Effector CD4-positive, alpha-beta T cell (primary cell): ENCODE measurements at places on chromosomes 6 and 20.

DNA sequence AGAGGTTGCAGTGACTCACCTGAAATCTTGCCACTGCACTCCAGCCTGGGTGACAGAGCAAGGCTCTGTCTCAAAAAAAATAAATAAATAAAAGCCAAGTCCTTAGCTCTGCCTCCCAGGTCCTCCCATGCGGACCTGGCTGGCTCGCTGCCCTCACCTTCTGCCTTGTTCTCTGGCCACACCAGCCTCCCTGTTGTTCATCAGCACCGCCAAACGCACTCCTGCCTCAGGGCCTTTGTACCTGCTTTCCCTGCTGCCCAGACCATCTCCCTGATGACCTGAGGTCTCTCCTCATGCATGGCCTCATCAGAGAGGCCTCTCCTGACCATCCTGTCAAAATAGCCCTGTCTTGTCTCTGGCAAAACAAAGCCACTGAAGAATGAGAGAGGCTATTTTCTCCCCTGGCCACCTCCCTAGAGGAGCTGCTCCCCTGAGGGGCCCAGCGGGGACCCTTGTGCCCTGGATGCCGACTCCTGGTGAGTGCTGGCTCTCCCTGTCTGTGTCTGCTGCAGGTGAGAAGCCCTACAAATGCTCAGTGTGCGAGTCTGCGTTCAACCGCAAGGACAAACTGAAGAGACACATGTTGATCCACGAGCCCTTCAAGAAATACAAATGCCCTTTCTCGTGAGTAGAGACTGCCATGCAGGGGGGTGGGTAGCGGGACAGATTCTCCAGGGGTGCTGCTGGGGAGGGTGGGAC is 22.6 kb upstream of the CHMP4B start:
- no peak for DNase-seq

DNA sequence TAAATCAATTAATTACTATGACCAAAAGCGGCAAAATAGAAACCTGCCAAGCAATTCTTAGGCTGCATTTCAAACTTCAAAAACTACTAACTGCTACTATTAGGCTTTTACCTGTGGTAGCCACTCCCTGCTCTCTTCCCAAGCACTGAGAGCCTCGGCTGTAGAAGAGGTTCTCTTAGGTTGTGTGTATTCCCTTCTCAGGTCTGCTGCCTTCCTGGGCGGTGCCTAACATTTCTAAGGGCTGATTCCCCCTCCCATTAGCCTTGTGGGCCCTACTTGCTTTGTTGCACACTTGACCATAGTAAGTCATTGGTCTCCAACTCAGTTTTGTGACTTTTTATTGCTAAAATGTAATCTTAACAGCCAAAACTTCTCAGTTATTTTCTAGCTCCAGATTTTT is 146.1 kb upstream of the C6orf118 start:
- no peak for DNase-seq

DNA sequence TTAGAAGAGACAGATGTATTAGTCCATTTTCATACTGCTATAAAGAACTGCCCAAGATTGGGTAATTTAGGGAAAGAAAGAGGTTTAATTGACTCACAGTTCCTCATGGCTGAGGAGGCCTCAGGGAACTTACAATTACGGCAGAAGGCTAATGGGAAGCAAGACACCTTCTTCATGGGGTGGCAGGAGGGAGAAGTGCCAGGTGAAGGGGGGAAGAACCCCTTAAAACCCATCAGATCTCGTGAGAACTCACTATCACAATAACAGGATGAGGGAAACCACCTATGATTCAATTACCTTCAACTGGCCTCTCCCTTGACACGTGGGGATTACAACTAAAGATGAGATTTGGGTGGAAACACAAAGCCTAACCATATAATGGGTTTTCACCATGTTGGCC is 28.9 kb upstream of the PNRC1 start:
- no peak for DNase-seq

GRCh38 chr6:53611342-53611741 is 54.2 kb downstream of the KLHL31 start:
- DNase-seq = no peak

DNA sequence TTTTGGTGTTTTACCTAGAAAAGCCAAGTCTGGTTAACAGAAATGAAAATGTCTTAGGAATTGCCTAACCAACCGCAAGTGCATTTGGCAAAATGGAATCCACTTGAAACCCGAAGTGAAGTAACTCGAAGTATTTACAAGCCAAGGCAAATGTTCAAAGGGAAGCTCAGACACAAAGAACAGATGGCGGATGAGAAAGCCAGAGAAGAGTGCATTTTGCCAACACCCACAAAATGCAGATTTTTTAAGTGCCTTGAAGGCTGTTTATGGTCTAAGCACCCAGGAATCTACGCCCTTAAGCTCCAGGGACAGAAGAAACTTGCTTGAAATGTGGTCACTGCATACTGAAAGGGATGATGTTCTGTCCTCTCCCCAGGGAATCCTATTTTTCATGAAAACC is 70.0 kb upstream of the TBXT start:
- DNase-seq = no peak

GRCh38 chr6:22322103-22323030 is 25.5 kb upstream of the PRL start:
- no peak for DNase-seq

- no peak for DNase-seq
Measured at GRCh38 chr6:166726201-166726600, 99.2 kb upstream of the RPS6KA2 start.

DNA sequence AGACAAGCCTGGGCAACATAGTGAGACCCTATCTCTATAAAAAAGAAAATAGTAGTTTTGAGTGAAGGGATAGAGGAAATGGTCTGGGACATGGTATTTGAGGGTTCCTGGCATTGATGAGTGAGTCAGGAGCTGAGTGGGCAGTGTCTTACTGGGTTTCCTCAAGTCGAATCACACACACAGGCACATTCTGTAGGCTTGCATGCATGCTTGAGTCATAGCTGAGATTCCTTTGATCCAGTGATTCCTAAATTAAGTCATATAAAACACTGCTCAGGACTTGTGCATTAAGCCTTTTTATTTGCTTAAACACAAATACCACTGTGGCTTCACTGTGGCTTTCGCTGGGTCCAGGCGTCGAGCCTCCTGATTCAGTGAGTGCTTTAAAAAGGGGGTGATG is 71.8 kb upstream of the TMEM181 start:
- DNase-seq = no peak

DNA sequence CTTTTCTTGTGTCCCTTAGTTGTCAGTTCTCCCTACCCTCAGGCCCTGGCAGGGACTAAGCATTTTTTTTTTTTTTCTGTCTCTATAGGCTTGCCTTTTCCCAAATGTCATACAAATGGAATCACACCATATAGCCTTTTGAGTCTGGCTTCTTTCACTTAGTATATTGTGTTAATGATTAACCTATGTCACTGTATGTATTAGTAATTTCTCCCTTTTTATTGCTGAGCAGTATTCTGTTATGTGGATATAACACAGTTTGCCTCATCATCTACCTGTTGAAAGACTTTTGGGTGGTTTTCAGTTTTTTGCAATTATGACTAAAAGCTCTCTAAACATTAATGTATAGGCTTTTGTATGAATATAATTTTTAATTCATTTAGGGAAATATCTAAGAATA is 16.0 kb upstream of the FBXO30 start:
- no peak for DNase-seq

DNA sequence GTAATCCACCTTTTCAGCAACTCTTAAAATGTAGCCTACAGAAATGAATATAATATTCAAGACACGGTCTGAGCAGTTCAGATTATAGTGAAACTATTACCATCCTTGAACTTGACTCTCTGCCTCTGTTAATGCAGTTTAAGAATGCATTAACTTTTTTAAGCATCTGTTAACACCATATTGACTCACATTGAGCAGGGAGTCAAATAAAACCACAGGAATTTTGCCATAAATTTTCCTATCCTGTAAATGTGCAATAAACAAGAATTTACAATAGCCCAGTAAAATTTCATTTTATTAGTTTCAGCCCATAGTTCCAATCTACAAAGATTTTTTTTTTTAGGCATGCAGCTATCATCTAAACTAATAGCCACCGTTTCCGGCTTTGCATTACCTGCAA is 239.2 kb upstream of the DEFB112 start:
- no peak for DNase-seq

GRCh38 chr6:166556336-166556735 is 30.1 kb downstream of the RAMACL start:
- DNase-seq = no peak

- no peak for DNase-seq
Measured at GRCh38 chr6:118578617-118579016, 30.5 kb downstream of the PLN start.

DNA sequence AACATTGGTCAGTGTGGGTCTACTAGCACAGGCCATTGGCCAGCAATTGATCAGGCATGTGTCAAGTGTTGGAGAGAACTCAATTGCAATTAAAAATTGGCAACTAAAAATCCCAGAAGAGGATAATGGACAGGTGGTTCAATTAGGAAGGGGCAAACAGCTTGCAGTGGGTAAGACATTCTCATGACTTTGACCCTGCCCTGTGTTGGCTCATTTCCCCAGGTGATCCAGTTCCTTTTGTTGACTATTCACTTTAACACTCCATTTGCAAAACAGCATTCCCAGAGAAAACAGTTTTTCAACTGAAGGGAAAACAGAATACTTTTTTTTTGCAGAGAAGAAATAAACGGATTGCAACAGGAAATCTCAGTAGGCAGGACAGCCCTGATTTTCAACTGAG is 28.9 kb upstream of the SCGN start:
- no peak for DNase-seq

DNA sequence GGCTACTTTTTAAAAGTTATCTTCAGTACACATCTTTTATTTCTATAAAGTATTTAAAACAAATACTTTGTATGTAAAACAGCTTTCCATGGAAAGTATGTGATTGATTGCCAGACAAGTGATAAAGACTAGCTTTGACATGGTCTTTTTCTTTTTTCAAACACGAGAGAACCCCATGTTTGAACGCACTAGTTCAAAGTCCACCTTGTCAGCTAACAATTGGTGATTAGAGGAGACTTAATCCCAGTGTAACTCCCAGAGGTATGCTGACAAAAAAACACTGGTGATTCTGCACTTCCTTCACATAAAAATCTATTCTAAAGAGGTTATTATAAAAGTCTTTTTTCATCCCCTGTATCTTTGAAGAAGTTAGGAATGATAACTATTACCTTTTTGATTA is 438.1 kb downstream of the GJA1 start:
- DNase-seq = no peak

GRCh38 chr6:140002396-140003022 is 628.1 kb upstream of the CITED2 start:
- no peak for DNase-seq

- no peak for DNase-seq
Measured at GRCh38 chr6:161107779-161108730, 116.5 kb downstream of the MAP3K4 start.

GRCh38 chr6:45419571-45420082 is 41.9 kb upstream of the SUPT3H start:
- DNase-seq = peak; percentile 41

DNA sequence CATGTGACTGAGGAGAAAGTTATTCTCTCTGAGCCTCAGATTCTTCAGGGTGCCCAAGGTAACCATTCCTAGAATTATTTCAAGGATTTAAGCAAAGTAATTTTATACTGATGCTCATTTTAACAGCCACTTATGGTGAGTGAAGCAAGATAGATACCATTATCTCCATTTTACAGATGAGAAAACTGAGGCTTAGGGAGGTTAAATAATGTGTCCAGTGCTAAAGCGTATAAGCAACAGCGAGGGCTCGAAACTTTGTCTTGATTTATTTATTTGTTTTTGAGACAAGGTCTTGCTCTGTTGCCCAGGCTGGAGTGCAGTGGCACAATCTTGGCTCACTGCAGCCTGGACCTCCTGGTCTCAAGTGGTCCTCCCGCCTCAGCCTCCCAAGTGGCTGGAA is 53.6 kb downstream of the FOXF2 start:
- DNase-seq = no peak

- no peak for DNase-seq
Measured at GRCh38 chr6:125393449-125393858, 91.7 kb upstream of the HDDC2 start.

DNA sequence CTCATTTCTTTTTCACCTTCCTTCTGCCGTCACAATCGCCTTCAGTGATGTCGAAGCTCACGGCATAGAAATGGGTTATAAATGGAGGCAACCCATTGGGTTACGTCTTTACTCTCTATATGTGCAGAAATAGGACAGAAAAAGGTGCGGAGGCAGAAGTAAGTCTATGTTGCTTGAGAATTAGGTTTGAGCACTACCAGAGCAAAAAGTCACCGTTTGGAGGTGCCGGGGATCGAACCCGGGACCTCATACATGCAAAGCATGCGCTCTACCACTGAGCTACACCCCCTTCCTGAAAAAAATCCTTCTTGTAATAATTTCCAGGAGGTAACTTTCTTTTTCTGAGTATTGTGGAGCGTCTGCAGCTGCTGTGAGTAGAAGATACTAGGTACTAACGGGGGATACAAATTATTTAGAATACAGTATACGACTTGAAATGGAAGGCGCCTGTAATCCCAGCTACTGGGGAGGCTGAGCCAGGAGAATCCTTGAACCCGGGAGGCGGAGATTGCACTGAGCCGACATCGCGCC is 134.2 kb downstream of the TRIM27 start:
- DNase-seq = no peak

DNA sequence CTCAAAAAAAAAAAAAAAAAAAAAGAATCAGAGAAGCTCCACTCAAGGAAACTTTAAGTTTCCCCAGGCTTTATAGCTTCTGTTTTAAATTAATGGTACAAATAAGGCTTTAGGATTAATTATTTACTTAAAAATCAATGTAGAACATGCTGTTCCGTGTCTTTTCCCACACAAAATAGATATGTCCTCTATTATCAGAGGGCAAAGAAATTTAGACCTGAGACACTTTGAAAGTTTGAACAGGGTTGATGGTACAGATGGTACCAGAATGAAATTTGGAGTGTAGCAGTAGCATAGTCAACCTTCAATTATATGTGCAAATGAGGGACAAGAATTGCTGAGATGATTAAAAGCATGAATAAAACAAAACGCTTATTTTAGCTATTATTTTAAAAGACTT is 32.2 kb upstream of the REV3L start:
- no peak for DNase-seq

DNA sequence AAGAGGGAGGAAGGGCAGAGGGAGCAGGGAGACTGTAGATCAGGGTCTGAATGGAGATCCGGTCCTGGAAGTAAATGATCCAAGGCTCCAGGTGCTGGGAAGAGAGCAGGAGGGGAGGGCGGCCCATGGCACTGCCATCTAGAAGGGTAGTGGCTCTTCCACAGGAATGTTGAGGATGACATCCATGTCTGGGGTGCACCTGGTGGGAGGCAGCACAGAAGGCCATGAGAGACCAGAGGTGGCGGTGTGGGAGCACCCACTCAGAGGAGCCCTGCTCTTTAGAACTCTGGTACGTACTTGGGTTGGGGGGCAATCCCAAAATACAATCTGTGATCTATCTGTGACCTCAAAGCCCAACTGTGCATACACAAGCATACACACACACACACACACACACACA is 13.5 kb downstream of the DEFB132 start:
- no peak for DNase-seq
